ENCODE measurements at places on chromosomes 2 and 18.
A peak's percentile ranks its signal among the peaks of the same experiment; 100 is the strongest.

DNA sequence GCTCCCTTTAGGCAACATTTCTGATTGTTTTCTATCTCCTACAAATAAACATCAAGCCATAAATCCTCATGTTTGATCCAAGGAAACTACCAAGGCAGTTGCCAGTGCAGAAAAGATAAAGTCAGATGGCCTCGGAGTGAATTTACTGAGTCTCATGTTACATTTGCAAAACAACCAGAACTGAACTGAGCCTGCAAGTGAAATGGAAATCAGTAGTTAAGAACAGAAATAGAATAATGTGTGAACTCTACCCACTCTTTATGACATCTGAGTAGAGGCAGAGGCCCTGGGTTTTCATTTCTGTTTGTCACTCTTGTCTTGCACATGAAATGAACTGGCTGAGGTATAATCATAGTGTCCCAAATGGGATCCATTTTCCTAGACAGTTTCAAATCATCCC is 20.4 kb upstream of the DAPL1 start:
- DNase-seq = no peak

DNA sequence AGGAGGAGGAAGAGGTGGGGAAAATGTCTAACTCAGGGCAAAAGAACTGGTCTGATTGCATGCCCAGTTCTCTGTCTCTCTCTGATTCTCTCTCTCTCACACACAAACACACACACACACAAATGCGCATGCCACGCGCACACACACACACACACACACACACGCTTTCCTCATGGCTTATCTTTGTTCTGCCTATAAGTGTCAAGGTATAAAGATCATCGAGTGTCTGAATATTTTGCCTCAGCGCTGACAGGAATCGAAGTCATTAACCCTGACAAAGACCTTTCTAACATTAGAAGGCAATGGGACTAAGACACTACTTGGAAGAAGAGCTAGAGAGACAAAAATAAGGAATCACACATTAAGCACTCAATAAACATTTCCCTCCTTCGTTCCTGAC is 497.1 kb upstream of the KLHL29 start:
- DNase-seq = no peak

DNA sequence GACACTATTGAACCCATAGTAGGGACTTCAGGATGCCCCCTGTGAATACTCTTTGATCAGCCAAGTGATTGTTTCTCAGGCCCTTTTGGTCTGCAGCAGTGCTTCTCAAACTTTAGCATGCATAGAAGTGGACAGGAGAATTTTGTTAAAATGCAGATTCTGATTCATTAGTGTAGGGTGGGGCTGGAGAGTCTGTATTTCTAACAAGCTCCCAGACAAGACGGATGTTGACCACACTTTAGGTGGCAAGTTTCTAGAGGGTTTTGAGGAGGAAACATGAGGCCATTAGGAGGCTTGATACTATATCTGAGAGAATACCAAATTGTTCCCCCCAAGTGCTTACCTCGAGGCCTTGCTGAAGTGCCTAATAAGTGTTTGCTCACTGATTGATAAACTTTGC is 317.9 kb downstream of the CLIP4 start:
- no peak for DNase-seq

DNA sequence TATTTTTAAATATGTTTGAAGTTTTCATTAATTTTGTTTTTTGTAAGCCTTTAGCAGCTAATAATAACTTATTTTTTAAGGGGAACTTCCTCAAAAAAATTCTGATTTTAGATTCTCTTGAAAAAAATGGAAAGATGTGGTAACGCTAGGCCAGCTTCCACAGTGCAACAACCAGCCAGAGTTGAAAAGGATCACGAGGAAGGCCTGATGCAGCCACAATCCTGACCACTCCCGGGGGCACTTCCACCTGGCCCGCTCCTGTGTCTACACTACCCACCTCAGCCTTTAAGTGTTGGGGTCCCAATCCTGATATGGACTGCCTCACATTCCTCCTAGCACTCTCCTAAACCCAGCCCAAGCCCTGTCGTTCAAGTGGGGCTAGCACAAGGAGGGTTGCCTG is 101.1 kb downstream of the TMEM17 start:
- DNase-seq = no peak

- no peak for DNase-seq
Observed at GRCh38 chr18:58158008-58158407, 114.0 kb downstream of the NEDD4L start.

GRCh38 chr2:48110492-48110891 is 204.2 kb upstream of the FBXO11 start:
- DNase-seq = no peak

DNA sequence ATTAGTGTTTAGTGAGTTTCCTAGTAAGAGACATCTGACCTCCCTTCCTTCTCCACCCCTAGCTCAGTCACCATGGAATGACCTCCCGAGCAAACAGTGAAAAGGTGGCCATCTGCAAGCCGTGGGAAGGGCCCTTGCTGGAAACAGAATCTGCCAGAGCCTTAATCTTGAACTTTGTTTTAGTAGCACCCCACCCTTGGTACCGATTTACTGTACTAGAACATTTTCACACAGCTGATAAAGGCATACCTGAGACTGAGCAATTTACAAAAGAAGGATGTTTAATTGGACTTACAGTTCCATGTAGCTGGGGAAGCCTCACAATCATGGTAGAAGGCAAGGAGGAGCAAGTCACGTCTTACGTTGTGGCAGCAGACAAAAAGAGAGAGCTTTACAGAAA is 655.8 kb downstream of the TSN start:
- no peak for DNase-seq

DNA sequence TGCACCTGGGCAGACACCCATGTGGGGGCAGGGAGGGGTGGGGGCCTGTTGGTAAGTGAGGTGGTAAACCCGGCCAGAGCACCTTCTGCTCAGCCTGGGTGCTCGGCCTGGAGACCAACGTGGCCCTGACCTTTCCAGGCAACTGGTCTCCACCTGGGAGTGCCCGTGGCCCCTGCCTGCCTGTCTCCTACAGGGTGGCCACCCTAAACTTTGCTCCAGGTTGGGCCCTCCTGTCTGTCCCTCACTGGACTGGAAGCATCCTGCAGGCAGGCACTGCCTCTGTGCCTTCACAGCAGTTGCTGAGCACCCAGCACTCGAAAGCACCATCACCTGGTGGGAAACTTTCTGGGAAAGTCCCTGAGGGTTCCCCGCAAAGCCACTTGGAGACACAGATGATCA is 171.3 kb downstream of the TWIST2 start:
- no peak for DNase-seq

DNA sequence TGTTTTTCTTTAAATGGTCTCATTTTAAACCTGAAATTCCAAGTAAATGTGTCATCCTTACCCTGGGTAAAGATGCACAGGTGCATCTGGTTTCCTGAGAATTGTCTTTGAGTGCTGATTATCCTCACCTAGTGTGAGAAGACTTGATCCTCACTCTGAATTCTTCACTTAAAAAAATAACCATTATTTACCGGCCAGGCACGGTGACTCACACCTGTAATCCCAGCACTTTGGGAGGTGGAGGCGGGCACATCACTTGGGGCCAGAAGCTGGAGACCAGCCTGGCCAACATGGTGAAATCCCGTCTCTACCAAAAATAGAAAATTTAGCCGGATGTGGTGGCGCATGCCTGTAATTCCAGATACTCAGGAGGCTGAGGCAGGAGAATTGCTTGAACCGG is 9.9 kb upstream of the WNT6 start:
- DNase-seq = peak; percentile 55

DNA sequence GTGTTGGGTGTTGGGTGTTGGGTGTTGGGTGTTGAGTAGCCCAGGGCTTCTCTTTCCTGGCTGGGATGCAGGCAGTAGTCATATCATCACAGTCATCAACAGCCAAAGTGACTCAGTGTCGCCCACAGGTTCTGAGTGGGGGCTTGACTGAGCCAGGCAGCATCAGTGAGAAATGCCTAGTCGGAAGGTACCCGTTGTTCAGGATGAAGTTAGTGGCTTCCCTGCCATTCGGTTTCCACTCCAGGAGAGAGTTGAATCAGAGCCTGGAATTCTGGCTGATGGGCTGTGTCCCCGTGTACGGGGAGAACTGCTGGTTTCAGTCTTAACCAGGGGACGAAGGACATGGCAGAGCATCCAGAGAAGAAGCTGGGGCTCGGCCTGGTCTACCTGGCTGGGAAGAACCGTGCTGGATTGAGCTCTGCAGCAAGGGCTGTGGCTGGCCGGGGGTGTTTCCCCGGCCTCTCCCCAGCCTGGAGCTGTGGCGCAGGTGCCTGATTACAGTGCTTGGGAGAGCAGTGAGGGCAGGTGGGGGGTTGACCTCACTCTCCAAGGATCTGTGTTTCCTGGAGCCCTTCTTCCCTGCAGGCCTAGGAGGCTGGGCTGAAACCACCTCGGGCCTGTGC is 49.4 kb downstream of the AGAP1 start:
- no peak for DNase-seq

GRCh38 chr2:104766683-104767082 is 87.2 kb upstream of the POU3F3 start:
- DNase-seq = no peak

DNA sequence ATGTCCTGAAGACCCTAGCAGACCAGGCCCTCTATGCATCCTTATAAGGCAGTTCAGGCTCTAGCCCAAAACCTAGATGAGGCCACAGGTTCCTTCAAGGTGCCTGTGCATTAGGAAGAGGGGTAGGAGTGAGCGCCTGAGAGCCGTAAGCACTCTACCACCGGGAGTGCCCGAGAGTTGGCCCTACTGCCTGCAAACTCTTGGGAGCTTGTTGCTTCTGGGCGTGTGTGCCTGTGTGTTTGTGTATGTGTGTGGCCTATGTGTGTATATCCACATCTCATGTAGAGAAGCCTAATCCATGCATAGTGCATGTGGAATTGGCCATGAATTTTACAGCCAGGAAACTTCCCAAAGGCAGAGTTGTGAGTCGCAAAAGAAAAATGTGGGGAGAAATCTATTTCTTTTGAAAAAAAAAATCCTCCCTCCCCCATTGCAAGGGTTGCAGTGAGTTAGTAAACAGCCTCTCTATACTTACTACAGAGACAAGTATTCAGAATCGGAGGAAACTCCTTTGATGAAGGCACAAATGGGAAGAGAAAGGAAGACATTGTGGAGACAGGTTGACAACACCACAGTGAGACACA is 96.8 kb downstream of the ADD2 start:
- DNase-seq = no peak

GRCh38 chr2:204205538-204205937 is 269.0 kb downstream of the ICOS start:
- peak; percentile 86 for DNase-seq

DNA sequence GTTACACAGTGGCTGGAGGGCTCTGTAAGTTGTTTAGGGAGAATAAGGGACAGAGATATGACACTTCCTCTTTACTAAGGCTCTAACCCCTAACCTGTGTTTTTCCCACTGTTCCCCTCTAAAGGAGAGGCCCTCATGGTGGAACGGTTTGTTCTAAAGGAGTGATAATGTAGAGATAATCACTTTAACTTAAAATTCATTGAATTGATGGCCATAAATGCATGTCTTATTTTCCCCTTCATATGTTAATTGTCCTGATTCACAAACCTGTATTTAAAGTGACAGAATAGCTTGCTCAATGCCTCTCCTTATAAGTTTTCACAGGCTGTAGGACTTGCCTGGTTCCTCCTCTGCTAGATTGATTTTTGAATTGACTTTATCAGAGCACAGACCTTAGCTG is at the start of gene SERPINB12:
TSS of gene SERPINB12 (plus strand) at position 301 of the 400 bp plus-strand sequence. CDS start 13,791 bp downstream, outside the sequence.
- no peak for DNase-seq

DNA sequence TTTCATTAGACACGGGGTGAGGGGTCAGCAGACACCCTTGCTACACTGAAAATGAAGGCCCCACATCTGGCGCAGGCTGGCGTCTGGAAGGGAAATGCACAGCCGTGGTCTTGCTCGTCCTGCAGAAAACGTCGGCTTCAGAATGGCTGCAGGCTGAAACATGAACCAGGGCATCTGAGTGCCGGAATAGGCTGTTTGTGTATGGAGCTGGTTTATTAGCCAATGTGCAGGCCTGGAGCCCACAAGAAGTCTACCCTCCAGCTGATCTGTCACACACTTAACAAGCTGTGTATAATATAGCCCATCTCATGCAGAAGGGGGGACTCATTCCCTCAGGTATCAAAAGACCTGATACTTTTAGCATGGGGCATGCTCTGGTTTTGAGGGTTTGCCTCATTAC is 153.4 kb upstream of the SOX11 start:
- DNase-seq = no peak

DNA sequence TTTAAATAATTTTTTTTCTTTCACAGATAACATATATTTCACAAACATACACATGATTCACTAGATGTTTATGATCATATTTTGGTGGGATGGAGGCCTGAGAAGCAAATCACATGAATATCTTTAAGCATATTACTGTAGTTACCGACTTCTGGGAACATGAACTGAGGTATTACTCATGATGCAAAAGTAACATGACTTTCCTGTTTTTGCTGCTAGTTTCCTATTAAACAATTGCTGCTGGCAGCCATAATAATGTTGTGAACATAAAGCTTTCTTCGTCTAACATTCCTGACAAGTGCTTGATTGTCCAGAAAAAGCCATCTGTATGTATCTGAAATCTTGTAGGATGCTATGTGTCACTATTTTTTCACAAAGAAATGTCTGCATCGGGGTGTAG is 145.4 kb downstream of the MTX2 start:
- no peak for DNase-seq

- DNase-seq = no peak
Observed at GRCh38 chr2:240438810-240439697, 3.6 kb downstream of the GPC1 start.

DNA sequence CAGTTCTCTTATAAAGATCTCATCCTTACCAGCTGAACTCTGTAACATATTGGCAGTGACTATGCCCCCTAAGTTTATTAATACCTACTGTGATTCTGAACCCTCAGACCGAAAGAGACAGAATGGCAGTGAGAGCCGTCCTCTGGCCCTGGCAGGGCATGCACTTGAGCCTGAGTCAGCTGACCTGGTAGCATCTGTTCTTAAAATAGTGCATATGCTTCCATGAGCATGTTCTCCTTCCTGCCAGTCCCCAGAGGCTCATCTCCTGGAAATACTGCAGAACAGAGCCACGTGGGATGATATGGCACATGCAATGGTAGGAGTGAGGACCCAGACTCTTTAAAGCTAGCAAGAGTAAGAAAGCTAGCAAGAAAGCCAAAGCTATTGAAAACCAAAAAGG is 59.0 kb downstream of the RASGRP3 start:
- no peak for DNase-seq

DNA sequence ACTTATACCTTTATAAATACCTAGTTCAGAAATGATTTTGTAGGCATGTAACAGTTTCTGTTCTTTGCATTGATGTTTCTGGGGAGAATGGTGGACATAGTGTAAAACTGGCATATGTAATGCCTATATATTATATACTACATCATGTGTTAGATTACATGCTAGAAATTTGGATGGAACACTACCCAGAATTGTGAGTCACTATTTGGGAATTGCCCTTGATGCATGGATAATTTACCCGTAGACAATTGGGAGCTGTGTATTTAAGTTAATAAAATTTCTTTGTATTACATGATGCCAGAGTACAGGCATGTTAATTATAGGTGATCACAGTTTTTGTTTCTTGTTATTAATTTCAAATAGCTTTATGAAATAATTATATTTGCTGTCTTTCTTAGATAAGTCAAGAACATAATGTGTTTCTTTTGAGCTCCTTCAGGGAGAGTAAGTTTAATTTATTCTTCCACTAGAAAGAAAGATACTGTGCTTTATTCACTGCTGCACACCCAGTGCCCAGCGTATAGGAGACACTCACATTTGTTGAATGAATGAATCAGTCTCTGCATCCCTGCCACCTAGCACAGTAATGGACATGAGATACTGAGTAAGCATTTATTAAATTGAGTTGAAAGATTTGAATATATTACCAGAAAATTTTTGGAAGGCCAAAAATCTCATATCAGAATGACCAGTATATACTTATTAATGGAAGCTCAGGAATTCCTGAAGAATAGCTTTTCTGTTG is 16.9 kb downstream of the ACSL3 start:
- DNase-seq = no peak

GRCh38 chr2:85475799-85476490 is 57.4 kb downstream of the SH2D6 start:
- DNase-seq = no peak

Measured in SW480 (cell line).